Cardiac fibroblast (primary cell): ENCODE measurements at places on chromosomes 11 and 22.
A peak's percentile ranks its signal among the peaks of the same experiment; 100 is the strongest.

- no peak for DNase-seq
Observed at GRCh38 chr11:2316963-2317244, 15.1 kb downstream of the TSPAN32 start.

- no peak for DNase-seq
Observed at GRCh38 chr11:42625757-42626665, 685.8 kb upstream of the API5 start.

- DNase-seq = no peak
Observed at GRCh38 chr11:45181193-45181888, 34.9 kb downstream of the PRDM11 start.

- DNase-seq = peak; percentile 69
Observed at GRCh38 chr11:62472063-62472884, 53.4 kb downstream of the SCGB1A1 start.

DNA sequence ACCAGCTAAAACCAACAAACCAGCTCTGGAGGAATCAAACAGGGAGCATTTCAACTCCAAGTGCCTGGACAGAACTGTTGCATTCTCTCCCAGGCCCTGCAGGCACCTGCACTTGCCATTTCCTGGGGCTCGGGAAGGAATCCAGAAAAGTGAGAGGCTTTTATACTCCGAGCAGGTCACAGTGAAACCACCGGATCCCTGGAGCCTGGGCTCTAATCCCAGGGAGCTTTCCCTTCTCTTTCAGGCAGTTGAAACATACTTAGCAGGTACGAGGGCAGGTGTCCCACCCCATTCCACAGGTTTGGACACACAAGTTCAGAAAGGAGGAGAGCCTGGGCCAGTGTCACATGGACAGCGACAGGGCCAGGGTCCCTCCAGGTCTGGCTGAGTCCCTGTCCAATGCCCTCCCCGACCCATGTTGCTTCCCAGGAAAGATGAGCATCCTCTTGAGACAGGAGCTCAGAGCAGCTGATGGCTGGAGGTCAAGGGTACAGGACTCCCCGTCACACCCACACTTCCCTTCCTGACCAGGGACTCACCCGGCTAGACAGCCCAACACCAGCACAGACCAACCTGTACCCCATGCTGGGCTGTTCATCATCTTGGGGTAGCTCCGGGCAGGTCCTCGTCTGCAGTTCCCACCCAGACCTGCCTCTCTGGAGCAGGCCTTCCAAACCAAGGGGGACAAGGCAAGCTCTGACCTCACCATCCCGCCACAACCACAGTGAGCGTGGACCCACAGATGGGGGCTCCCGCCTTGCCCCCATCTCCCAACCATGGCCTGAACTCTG lies 49.9 kb upstream of the CD5 start:
- DNase-seq = no peak

- peak; percentile 49 for DNase-seq
Observed at GRCh38 chr11:74678591-74679512, 52.4 kb downstream of the CHRDL2 start.

DNA sequence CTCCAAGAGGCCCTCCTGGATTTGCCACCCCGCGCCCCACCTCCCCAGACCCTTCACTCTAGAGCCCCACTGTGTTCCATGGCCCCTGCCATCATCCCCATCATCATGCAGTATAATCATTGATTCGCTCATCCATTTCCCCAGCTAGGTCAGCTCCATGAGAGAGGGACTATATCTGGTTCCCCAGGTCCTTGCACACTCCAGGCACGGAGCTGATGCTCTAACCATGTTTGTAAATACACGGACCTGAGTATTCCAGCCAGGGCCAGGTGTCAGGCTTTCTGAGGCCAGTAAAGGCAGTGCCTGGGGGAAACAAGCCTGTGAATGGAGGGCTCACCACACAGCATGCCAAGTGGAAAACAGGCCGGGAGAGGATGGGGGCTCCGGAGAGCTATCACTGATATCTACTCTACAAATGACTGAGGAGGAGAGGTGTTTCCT lies 27.1 kb upstream of the OAF start:
- DNase-seq = no peak

GRCh38 chr11:111300569-111300968 lies 2.2 kb downstream of the POU2AF3 start:
- DNase-seq = no peak

DNA sequence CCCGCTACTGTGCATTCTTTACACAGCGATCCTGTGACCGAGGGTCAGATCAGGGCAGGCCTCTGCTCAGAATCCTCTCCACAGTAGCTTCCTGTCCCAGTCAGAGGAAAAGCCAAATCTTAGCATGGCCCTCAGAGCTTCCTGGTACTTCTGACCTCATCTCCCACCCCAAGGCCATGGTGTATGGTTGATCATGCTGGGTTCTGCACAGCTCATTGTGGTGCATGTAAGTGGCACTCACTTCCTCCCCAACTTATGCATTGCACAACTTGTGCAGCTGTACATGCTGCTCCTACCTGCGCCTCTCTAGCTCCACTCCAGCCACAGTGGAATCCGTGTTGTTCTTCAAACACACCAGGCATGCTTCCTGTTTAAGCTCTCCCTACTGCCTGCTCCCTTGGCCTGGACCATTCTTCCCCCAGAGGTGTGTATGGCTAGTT lies 20.3 kb downstream of the BMAL1 start:
- DNase-seq = peak; percentile 33

GRCh38 chr11:126172596-126173038 lies 38.8 kb downstream of the RPUSD4 start:
- peak; percentile 71 for DNase-seq

DNA sequence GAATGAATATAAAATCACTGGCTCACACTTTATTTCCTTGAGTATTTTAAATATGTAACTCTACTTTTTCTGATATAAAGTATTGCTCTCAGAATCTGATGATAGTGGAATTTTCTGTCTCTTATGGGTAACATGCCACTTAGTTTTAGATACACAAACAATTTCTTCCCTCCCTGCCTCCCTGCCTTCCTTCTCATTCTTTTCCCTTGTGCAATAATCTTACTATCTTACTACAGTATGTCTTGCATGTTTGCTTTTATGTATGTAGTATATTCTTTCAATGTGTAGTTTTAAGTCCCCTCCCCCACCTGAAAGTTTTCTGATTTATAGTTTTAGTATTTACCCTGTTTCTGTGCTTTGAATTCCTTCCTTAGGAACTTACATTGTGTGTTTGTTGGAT lies 48.4 kb downstream of the INSC start:
- DNase-seq = no peak

DNA sequence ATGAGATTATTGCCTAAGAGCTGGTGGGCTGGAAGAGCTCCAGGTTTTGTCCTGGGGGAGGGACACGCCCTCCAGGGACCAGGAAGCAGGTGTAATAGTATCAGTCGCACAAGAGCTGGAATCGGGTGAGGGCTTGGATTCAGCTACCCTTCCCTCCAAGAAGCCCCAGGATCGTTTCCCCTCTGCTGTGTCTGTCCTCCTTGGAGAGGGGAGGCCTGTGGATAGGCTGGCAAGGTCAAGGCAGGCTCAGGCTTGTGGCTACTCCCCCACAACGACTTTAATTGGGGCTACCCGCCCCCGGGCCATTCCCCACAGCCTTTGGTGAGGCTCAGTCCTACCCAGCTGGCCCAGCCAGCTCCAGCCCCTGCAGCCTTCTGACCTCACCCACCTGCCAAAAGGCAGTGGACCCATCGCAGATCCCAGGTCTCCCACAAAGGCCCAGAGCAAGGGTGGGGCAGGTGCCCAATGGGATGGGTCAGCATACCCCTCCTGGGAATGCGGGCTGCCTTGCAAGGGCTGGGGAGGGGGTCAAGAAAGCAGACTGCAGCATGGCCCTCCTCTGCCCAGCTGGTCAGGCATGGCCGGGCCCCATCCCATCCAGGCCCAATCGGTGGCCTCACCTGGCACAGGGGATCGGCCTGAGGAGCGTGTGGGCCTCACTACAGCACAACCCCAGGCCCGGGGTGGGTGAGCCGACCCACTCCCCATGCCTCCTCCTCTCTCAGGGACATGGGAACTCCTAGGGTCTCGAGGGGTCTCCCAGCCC lies 1.0 kb downstream of the CTSD start:
- DNase-seq = no peak

- no peak for DNase-seq
Observed at GRCh38 chr11:74755395-74755995, 6.8 kb downstream of the RNF169 start.

DNA sequence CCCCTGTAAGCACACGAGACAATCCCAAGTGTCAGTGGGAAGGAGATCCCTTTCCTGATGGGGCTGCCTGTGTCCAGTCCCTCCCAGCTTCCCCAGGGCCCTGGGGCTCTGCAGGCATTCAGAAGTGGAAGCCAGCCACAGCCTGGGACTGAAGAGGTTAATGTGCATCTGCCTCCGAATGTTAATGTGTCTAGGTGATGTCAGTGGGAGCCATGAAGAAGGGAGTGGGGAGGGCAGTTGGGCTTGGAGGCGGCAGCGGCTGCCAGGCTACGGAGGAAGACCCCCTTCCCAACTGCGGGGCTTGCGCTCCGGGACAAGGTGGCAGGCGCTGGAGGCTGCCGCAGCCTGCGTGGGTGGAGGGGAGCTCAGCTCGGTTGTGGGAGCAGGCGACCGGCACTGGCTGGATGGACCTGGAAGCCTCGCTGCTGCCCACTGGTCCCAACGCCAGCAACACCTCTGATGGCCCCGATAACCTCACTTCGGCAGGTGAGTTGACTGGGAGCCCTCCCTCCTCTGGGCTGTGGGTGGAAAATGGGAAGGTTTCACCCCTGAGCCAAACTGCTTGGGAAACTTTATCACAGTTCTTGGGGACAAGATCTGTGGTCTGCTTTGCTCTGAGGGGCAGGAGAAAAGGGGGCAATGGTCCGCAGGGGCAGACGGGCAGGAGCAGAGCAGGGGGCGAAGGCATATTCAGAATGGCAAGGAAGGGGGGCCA lies at the start of gene MCHR1:
MCHR1 (plus strand) TSS at position 236 of the 715 bp plus-strand sequence; CDS start at position 405, 169 bp downstream.
- DNase-seq = no peak

GRCh38 chr22:30074147-30074546 lies 6.1 kb upstream of the HORMAD2 start:
- no peak for DNase-seq

- DNase-seq = peak; percentile 22
Observed at GRCh38 chr11:59463190-59463641, 6.5 kb downstream of the OR4D6 start.

DNA sequence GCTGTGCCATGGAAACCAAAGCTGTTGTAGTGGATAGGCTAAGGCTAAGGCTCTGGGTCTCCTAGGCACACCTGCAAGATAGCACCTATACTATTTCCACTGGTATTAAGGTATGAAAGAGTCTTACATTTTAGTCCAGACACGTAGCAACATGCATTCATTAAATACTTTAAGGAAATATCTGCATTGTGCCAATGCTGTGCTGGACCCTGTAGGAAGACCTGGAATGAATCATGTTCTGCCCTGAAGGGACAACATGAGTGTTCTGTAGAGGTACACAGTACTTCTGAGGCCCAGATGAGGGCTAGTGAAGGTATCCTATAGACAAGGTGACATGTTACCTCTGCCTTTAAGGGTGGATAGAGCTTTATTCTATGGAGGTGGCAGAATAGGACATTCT lies 35.2 kb upstream of the RRM1 start:
- no peak for DNase-seq

DNA sequence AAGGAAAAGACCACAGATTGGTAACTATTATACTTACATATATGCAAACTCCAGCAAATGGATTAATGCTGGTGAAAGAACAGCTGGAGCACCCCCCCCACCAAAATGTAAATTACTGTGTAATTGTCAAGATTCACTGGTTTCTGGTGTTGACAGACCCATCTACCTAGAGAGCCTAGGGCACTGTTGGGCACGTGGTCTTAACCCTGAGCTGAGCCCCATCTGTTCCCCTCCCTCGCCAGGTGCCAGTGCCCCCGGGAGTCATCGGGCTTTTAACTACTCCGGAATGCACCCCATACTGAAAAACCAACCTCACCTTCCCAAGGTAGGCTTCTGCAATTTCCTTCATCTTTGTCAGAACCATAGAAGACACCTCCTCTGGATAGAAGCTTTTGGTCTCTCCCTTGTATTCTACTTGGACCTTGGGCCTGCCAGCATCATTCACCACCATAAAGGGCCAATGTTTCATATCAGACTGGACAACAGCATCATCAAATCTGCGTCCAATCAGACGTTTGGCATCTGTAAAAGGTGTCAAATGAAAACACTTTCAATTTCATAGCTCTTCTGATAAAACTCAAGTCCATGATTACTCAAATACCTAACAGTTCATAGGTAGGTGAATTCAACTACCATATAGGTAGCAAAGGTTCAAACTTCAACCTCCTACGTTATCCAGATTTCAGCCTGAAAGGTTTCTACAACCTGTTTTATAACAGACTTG lies 1.5 kb downstream of the HSPA8 start:
- DNase-seq = no peak

GRCh38 chr22:45758603-45759002 lies 87.0 kb downstream of the ATXN10 start:
- no peak for DNase-seq

DNA sequence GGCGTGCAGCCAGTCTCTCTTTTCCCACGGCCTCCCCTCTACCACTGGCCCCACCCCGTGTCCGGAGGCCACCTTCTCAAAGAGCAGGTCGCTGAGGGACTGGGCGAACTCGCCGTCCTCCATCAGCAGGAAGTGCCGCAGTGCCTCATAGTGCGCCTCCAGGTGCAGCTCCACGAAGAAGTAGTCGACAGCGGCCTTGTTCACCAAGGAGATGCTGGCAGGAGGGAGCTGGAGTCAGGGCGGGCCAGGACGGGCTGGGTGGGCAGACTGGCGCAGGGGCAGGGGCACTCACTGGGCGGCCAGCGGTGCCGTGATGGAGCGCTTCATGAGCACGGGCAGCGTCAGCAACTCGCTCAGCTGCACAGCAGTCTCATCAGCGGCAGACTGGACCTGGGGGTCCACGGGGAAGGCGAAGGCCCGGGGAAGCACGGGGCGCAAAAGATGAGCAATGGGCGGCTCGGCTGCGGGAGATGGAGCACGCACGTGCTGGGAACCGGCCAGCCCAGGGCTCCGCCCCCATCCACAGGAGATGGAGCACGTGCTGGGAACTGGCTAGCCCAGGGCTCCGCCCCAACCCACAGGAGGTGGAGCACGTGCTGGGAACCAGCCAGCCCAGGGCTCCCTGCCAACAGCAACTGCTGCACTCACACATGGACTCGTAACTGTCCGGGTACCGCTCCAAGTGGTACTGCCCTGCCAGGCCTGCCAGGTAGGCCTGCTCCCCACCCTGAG lies 18.4 kb downstream of the SELENOO start:
- DNase-seq = peak; percentile 65

DNA sequence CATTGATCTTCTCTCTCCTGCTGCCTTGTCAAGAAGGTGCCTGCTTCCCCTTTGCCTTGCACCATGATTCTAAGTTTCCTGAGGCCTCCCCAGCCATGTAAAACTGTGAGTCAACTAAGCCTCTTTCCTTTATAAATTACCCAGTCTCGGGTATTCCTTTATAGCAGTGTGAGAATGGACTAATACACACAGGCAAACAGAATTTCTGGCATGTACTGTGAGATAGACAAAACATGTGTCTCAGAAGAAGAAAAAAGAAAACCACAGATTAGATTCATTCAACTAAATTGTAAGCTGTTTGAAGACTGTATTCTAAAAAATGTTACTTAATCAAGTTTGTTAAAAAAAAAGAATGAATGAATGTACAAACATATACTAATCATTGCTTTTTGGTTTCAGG lies 1.5 kb upstream of the MMP20 start:
- no peak for DNase-seq

GRCh38 chr11:125153837-125154236 lies 10.7 kb upstream of the PKNOX2 start:
- no peak for DNase-seq

GRCh38 chr11:44326615-44327475 lies 16.9 kb upstream of the ALX4 start:
- no peak for DNase-seq

- no peak for DNase-seq
Observed at GRCh38 chr11:103029401-103029800, 62.6 kb downstream of the DCUN1D5 start.

- no peak for DNase-seq
Observed at GRCh38 chr11:60056349-60056969, at the start of gene MS4A3. MS4A3 (plus strand) TSS chr11:60056665; CDS start chr11:60061161, 4,496 bp downstream.

GRCh38 chr11:33160136-33160535 lies 1.1 kb downstream of the CSTF3 start:
- DNase-seq = peak; percentile 62
